ENCODE measurements at places on chromosomes 16 and 17. TPM values are rescaled to one million over a fixed set of nuclear protein-coding genes. Genes with fewer than 3 reads are reported as not detected.
A peak's percentile ranks its signal among the peaks of the same experiment; 100 is the strongest.

- no peak for DNase-seq
Observed at GRCh38 chr16:75590920-75591843, 25.0 kb downstream of the GABARAPL2 start.

GRCh38 chr17:9937241-9937761 lies 32.2 kb upstream of the RCVRN start:
- peak; percentile 94 for DNase-seq

DNA sequence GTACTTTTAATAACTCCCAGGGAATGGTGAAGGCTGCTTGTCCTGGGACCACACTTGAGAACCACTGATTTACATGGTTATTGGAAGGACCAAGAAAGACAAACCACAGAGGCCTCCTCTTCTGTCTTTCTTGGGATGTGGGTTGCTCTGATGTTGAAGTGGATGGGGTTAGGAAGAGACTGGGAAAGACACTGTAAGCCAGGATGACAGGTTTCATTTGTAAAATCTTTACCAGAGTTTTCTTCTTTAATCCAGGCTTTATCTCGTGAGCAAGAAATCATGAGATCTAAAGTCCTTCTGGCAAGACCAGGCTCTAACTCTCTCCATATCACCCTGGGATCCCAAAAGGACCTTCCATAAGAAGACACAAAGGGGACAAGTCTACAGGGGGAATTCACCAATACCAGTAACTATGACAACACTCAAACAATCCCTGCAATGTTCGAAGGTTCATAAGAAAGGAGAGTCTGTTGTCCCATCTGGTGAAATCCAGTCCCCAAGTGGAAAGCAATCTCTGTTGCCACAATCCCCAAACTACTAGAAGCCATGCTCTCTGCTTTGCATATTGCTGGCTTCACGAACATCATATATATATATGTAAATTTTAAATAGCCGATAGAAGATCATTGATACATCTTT lies 44.8 kb upstream of the CDRT4 start:
- no peak for DNase-seq

DNA sequence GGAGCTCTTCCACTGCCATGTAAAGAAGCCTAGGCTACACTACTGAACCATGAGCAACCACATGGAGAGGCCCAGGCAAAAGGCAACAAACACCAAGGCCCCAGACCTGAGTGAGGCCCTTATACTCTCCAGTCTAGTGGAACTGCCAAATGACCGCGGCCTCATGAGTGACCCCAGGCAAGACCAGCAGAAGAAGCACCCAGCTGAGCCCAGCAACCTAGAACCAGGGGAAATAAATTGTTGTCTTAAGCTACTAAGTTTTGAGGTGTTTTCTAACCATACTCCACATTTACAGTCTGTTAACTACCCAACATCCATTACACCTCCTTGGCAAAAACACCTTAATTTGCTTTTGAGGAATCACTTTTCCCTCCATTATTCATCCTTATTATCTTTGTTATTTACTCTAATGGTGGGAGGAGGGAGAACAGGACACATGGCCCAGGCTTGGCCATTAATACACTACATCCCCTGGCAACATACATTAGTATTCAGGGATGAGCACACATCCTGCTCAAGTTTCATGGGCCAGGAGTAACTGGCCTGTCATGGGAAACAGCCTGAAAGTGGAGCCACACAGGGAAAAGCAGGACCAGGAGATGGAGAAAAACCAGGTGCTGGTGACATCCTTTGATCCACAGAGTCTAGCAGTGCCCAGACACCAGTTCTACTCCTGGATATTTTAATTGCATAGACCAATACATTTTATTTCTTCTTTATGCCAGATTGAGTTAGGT lies 26.2 kb downstream of the SLC39A11 start:
- no peak for DNase-seq

GRCh38 chr17:75695141-75695829 lies 26.0 kb upstream of the ITGB4 start:
- no peak for DNase-seq

GRCh38 chr17:70317421-70317820 lies 148.1 kb downstream of the KCNJ2 start:
- DNase-seq, result no peak

DNA sequence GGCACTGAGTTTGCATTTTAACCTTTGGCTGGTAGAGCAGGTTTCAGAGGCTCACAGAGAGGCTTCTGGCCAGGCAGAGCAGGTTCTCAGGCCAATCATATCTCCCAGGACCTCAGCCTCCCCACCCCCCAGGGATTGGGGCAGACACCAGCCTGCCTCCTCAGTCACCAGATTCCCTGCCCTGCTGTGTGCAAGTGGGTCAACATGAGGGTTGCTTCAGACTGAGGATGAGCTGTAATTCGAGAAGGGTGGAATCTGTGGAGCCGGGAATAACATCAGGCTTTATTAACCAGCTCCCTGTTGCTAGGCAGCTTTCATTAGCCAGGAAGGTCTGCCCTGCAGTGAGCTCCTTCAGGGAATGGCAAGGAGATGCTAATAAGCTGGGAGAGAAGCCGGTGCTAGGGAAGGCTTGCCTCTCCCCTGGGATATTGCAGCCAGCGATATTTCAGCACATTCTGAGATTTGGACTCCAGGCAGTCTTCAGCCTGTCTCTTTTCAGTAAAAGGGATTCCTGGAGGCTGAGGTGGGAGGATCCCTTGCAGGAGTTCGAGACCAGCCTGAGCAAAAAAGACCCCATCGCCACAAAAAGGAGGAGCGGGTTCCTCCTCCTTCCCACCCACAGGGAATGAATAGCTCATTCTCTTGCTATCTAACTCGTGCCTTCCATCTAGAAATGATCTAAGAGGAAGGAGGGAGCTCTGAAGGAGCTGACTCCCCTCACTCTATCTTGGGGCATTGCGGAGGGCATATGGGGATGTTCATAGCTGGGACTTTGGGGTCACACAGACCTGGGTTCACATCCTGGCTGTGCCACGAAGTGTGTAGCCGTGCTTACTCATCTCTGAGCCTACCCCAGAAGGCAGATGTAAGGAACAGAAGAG lies 10.7 kb downstream of the SGSM2 start:
- peak; percentile 53 for DNase-seq

- DNase-seq, result no peak
Observed at GRCh38 chr16:87123356-87124001, 193.7 kb downstream of the C16orf95 start.

GRCh38 chr16:2404099-2404498 lies 25.1 kb upstream of the CCNF start:
- no peak for DNase-seq

GRCh38 chr16:22055881-22056280 lies 36.5 kb upstream of the VWA3A start:
- DNase-seq, result no peak

DNA sequence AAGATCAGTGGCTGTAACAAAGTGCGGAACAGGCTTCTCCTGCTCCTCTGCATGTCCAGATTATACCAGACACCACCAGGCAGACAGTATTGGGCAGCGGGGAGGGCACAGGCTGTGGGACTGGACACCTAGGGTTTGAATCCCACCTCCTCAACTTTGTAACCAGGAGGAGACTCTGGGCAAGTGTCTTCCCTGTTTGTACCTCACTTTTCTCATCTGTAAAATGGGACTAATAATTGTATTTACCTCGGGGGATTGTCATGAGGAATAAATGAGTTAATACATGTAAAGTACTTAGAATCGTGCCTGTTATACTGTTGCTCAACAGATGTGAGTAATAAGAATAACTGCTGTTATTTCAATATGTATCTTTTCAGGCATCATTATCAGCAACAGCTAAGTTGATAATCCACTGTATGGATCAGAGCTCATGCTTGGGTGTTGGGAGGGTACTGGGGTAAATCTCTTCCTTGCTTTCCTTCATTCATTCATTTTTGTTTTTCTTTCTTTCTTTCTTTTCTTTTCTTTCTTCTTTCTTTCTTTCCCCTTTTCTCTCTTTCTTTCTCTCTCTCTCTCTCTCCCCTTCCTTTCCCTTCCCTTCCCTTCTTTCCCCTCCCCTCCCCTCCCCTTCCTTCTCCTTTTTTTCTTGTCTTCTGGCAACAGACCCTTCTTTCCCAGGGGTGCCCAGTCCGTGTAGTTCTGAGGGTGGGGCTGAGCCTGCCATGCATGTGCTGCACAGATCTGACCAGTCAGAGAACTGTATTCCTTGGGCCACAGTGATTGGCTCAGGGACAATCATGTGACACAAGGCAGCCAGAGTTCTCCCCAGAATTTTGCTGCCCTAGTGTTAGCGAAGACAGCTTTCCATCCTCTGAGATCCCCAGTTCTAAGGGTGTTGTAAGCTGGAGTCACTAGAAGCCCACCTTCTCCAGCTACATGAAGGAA lies 25.3 kb upstream of the BRD7 start:
- no peak for DNase-seq

GRCh38 chr16:54808890-54809289 lies 121.8 kb upstream of the IRX5 start:
- no peak for DNase-seq

DNA sequence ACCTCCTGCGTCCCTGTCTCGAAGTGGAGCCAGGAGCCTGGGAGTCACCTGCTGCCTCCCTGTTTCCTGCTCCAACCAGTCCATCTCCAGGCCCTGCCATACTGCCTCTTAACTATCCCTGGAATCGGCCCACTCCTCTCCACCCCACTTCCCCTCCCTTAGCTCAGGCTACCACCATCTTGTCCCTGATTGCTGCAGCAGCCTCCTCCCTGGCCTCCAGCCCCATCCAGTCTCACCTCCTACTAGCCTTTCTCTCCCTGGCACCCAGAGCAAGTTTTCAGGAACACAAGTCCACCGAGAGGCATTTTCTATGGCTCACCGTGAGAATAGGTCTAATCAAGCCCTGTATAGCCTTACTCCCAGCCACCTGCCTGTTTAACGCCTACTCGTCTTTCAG lies 865 bp upstream of the CAMKK1 start:
- DNase-seq, result no peak

DNA sequence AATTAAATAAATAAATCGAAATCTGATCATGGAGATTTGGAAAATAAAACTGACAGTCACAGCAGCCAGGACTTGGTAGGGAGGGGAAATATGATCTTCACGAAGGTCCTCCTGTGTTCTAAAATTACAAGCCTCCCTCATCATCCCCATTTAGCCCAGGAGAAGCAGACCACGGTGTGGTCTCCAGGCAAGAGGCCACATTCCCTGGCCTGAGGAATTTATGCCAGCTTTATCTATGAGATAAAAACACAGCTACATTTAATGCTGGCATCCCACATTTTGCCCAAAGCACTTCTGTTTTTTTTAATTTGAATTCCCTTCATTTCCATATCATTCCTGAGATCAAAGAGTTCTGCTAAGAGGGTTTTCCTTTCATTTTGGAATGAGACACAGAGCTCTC lies 43.2 kb downstream of the ABCC12 start:
- no peak for DNase-seq

DNA sequence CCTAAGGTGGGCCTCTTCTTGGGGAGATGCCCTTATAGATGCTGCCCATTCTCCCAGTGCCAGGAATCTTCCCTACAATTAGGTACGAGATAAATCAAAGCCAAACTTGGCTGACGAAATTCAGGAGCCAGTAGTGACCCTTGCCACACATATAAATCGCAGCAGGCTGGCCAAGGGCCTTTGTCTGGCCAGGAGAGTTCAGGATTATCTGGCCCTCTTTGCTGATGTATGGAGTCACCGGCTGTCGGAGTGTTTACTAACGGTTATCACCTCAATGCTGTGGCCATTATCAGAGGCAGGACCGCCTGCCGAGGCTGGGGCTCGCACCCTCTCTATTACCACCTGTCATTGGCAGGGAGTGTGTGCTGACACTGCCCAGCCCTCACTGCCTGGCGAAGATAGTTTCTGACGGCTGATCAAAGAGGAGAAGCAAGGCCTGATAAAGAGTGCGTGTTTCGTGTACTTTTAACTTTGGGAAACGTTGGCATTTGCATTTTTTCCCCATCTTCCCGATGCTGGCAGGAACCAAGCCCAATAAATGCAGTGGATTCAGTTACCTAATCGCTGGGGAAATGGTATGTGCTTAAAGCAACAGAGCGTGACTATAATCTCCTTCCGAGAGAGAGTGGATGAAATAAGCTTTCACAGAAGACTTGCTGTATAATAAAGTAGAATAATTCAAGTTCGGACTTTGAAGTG lies 32.8 kb upstream of the TBX2 start:
- DNase-seq, result peak; percentile 48

DNA sequence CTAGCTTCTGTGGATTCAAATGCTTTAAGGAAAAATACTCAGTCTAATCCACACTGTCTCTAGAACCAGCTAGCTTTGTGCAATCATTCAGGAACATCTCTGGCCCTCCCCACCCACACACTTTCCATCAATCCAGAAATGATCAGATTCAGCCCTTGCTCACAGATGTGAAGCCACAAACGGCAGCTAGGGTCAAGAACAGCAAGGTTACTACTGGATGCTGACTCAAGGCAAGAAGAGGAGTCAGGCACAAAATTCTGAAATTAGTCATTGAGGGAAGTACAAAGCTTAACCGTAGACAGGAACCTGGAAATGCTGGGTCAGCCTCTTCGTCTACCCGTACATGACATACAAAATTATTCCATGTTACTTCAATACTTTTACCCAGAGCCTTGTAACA lies 174.6 kb downstream of the CDH13 start:
- DNase-seq, result no peak

- peak; percentile 24 for DNase-seq
Observed at GRCh38 chr17:3695129-3695722, 729 bp downstream of the P2RX5 start.

GRCh38 chr17:80936723-80937122 lies 54.9 kb upstream of the CHMP6 start:
- no peak for DNase-seq

GRCh38 chr17:11326492-11326891 lies 85.5 kb downstream of the SHISA6 start:
- no peak for DNase-seq

DNA sequence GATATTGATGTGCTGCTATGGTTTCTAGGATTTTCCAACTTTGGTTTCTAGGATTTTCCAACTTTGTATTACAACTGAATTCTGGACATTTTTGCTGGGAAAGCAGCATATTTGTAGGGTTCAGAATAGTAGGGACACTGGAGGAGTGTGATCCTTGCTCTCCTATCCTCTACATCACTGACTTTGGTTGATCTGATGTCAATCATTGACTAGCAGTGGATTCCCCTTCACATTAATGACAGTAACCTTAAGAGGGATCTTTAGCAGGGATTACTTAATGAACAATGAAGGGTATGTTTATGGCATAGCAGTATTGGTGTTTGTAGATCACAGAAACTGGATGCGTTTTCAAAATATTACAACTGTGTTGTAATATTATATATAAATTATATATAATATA lies 67.4 kb downstream of the MAP2K4 start:
- DNase-seq, result no peak

CDRT15L2 gene
- not detected for total RNA-seq

PRSS33 gene
- total RNA-seq, result 0.07 TPM

CIBAR2 gene
- total RNA-seq, result 0.51 TPM

SRP68 gene
- total RNA-seq, result 87.2 TPM

MYCBPAP gene
- 1.7 TPM for total RNA-seq

SOX9 gene
- total RNA-seq, result not detected

TMC5 gene
- total RNA-seq, result not detected

CCDC78 gene
- 20.0 TPM for total RNA-seq
